ENCODE measurements at places on chromosomes 7 and 10.

DNA sequence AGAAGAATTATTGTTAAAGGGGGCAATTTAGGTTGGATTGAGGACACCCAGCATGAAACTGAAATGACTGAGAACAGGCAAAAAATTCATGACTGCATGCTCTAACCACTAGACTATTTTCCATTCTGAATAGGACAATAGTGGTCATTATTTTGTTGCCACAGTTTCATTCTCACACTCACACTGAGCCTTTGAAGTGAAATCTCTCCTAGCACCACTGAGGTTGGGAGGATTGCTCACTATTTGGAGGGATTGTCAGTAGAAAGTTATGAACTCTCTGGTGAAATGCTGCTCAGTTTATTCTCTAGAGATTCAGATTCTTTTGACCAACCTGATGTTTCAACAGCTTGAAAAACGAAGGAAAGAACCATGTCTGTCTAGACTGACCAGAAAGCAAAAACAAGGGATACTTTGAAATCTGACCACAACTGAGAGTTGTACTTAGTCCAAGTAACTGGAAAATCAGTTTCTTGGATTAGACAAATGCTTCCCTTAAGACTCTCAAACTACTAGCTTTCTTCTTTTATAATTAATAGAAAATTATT is 191.2 kb downstream of the DYNC1I1 start:
- DNase-seq = no peak

DNA sequence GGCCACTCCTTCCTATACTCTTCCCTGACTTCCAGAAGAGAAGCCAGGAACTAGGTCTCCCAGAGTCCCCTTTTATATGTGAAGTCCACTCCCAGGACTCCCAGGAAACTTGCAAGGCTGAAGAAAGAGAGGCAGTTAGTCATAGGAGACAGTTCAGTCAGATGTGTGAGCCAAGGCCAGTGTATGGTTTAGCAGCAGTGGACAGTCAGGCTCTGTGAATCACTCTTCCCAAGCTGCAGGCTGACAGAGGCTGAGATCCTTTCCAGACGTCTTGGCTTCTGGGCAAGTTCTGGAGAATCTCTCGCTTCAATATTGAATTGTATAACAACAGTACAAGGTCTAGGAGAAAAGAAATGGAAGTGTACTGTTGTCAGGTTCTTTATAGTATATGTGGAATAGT is 26.9 kb downstream of the BLVRA start:
- DNase-seq = peak; percentile 85

GRCh38 chr10:48798481-48799254 is 114.0 kb downstream of the WDFY4 start:
- peak; percentile 64 for DNase-seq

- DNase-seq = no peak
Measured at GRCh38 chr10:21061184-21061583, 164.1 kb upstream of the NEBL start.

GRCh38 chr7:36262309-36263094 is 109.4 kb downstream of the EEPD1 start:
- no peak for DNase-seq

- peak; percentile 19 for DNase-seq
Measured at GRCh38 chr7:81170291-81170690, 251.4 kb upstream of the SEMA3C start.

DNA sequence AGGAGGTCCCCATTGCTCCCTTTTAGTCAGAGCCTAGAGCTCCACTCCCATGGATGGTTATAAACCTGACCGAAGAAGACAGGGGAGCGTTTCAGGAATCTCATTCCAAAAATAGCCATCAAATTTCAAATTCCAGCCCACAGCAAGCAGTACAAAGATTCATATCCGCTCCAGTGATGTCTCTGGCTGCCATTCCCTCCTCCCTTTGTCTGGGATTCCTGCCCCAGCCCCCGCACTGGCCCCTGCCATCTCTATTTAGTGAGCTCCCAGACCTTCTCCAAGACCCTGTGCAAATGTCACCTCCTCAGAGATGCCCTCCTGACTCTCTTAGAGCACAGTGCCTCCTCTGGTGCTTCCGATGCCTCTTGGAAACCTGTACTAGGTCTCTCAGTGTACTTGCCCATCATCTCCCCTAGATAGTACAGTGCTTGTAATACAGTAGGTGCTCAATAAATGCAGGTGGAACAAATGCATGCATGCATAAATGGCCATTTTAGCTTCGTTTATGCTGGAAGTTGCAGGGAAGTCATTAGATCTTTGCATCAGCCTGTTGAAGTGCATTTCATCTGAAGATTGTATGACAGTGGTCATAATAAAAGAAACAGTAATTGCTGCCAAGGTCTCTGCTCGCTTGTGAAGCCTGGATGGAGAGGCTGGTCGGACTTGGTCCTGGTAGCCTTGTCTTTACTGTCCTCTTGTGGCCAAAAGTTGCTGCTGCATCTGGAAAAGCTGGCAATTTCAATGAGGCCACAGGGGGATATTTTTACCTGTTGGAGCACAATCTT is 32.0 kb upstream of the HABP2 start:
- DNase-seq = peak; percentile 64

- DNase-seq = peak; percentile 16
Measured at GRCh38 chr7:157224627-157225026, 85.9 kb downstream of the UBE3C start.

DNA sequence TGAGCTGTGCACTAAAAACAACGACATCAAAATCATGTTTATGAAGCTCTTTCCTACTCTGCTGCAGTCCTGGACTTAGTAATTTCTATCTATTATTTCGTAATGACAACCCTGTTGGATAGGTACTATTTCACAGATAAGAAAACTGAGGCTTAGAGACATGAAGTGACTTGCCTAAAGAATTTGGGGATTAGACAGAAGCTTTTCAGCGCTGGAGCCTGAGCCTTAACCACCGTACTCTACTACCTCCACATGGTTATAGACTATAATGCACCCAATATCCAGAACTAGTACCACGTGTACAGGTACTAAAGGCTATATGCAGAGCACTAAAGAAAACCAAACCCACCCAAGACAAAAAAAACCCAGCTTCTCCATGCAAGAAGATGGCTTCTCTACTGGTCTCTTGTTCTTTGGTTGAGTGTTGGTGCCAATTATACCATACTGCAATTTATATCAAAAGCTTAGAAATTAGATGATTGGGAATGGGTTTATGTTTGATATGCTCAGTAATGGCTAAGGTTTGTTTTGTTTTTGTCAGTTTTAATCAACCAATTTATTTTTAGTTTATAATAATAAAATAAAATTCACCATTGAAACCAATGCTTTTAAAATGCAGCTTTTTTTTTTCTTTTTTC is 6.5 kb upstream of the SNX10 start:
- no peak for DNase-seq

DNA sequence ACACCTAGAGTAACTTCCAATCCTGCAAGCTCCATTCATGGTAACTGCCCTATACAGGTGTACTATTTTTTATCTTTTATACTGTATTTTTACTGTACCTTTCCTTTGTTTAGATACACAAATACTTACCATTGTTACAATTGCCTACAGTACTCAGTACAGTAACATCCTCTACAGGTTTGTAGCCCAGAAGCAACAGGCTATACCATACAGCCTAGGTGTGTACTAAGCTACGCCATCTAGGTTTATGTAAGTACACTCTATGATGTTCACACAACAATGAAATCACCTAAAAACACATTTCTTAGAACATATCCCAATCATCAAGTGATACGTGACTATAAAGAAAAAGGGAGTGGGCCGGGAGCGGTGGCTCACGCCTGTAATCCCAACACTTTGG is 53.1 kb upstream of the SLIT1 start:
- no peak for DNase-seq

GRCh38 chr10:30285970-30286369 is 63.1 kb downstream of the MTPAP start:
- DNase-seq = no peak

- no peak for DNase-seq
Measured at GRCh38 chr10:132496360-132497062, 41.1 kb upstream of the INPP5A start.

- no peak for DNase-seq
Measured at GRCh38 chr7:7054252-7054830, 128.0 kb upstream of the C1GALT1 start.

- no peak for DNase-seq
Measured at GRCh38 chr7:155685070-155685790, 40.8 kb downstream of the RBM33 start.

DNA sequence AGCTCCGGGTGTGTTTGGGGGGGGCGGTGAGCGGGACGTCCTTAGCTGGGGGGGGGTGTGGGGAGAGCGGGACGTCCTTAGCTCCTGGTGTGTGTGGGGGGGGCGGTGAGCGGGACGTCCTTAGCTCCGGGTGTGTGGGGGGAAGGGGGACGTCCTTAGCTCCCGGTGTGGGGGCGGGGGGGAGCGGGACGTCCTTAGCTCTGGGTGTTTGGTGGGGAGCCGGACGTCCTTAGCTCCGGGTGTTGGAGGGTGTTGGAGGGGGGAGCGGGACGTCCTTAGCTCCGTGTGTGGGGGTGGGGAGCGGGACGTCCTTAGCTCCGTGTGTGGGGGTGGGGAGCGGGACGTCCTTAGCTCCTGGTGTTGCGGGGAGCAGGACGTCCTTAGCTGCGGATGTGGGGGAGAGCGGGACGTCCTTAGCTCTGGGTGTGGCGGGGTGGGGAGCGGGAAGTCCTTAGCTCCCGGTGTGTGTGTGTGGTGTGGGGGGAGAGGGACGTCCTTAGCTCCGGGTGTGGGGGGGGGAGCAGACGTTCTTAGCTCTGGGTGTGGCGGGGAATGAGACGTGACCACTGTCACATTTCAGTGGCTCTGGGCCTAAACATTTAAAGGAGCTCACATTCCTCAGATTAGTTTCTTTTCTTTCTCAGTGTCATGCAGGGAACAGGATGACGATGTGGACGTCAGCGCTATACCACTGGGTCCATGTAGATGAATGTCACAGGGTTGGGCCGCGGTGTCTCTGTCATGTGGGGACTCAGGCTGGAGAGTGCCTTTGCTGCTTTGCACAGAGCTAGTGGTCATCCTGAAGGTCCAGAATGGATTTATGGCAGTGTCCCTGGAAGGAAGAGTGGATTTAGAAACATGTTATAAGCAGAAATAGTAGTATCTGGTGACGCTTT is 7.5 kb downstream of the DYNC2I1 start:
- peak; percentile 89 for DNase-seq

DNA sequence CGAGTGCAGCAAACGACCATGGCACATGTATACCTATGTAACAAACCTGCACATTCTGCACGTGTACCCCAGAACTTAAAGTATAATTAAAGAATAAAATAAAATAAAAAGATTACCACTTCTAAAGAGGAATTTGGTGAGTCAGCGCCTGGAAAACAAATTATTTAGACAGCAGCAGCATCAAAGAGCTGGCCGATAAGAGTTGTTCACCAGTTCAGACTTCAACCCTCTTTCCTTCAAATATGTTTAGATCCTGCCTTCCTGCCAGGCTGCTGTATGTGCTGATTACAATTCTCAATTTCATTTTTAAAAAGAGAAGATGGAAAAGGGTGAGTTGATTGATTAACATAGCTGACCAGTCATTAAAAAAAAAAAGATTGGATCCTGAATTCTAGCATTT is 672.0 kb upstream of the NRP1 start:
- DNase-seq = no peak

DNA sequence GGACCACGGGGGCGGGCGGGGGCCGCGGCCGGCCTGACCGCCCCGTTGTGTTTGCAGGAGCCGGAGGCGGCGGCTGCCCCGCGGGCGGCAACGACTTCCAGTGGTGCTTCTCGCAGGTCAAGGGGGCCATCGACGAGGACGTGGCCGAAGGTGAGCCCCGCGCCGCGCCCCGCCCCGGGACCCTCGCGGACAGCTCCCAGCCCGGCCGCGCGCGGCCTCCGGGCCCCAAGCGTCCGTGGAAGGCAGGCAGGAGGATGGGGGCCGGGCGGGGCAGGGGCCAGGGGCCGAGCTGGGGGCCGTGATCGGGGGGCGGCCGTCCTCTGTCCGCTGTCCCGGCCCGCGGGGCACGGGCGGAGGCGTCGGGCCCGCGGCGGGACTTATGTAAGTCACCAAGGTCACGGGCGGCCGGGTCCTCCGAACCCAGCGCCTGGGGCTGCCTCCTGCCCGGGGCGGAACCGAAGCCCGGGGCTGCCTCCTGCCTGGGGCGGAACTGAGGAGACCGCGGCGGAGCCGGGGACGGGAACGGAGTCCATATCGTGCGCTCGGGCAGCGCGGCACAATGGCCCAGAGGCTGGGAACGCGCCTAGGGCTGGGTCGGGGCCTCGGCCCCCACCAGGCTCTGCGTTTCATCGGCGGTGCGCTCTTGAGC is 497 bp downstream of the PPP2R2D start:
- DNase-seq = peak; percentile 34

DNA sequence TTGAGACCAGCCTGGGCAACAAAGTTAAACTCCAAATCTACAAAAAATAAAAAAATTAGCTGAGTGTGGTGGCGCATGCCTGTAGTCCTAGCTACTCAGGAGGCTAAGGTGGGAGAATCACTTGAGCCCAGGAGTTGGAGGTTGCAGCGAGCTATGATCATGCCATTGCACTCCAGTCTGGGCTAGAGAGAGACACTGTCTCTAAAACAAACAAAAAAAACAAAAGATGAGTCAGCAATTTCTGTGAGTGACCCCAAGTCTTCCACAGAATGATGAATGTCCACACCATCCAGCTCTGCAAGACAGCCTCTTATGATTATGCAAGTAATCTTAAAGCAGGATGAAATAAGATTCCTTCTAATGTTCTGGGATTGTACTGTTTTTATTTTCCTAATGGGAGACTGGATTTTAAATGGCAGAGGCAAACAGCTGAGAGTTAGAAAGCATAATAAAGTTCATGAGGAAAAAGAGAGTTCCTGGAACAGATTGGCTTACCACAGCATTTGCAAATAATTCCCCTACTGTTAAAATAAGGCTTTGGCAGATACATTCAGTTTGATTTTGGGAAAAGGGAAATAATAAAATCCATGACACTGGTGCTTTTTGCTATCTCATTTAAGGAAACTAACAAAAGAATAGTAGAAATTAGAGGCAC is 18.9 kb upstream of the PRKAR2B start:
- peak; percentile 1 for DNase-seq

- DNase-seq = no peak
Measured at GRCh38 chr7:50974240-50974639, 191.5 kb upstream of the GRB10 start.

- DNase-seq = no peak
Measured at GRCh38 chr10:7480742-7481367, 70.0 kb upstream of the SFMBT2 start.

DNA sequence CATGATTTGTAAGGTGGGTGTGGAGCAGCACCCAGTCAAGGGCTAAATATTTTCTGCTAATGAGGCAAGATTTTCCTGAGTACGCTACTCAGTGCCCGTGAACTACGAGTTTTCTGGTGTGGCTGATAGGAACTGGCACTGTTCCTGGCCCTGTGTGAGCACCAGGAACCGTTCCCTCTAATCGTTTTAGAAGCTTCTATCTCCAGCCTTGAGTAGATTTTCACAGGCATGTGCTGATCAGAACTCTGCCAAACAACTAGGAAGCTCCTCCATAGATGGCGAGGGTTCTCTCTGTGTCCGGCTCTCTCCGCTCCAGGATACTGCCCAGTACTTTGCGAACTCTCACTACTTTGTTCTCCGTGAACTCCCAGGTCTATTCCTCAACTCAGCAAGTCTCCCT is 17.7 kb downstream of the TRIM4 start:
- no peak for DNase-seq
